Activated naive CD4-positive, alpha-beta T cell (primary cell): ENCODE measurements at places on chromosomes 7 and 10.
A peak's percentile ranks its signal among the peaks of the same experiment; 100 is the strongest.

GRCh38 chr7:36010656-36011587 is 142.1 kb upstream of the EEPD1 start:
- no peak for DNase-seq

DNA sequence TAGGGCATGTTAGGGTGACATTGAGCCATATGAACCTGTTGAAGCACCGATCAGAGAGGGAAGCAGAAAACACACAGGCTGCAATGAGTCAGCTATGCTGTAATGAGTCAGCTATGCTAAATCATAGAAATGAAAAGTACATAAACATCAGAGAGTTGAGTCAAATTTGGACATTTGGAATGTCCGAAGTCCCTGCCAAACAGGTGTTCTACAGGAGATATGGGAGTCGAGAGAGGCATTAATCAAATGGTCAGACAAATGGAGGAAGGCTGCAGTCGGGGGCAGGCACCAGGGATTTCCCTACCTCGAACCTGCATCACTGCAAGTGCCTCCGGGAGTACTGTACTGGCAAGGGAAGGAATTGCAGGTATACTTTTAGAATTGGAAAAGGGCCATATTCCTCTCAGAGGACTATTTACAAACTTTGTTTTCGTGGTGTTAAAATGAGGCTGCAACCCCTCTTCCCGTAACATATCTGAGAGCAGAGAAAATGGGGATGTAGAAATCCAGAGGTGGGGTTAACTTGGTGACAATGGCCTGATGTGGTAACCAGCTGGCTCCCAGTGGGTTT is 8.8 kb upstream of the ZC3HAV1 start:
- DNase-seq = no peak

GRCh38 chr7:5396542-5396941 is 27.1 kb downstream of the TNRC18 start:
- DNase-seq = no peak

GRCh38 chr10:79162022-79162421 is 93.3 kb downstream of the ZMIZ1 start:
- no peak for DNase-seq

- DNase-seq = no peak
These were observed 389.1 kb downstream of the PAXIP1 start for GRCh38 chr7:154613811-154614210.

- no peak for DNase-seq
These were observed 57.0 kb upstream of the NMT2 start for GRCh38 chr10:15225511-15225910.

DNA sequence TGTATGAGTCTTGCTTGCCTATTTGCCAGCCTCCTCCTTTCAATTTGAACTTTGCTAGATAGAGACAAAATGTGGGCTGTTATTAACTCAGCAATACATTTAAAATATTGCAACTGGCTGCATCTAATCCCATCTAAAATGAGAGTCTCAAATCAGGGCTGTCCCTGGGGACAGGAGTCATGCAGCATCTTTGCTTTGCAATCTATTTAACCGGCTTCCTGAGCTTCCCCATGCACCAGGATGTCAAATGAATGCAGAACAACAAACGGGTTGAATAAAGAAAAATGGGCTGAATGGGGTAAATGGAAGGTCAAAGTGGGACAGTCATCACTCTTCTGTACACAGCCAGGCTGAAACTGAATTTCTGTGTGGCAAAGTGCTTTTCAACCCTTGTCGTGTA is 89.2 kb downstream of the AOAH start:
- no peak for DNase-seq

GRCh38 chr7:83633516-83633915 is 15.4 kb downstream of the SEMA3E start:
- DNase-seq = no peak

GRCh38 chr10:112775381-112775780 is 174.7 kb upstream of the TCF7L2 start:
- DNase-seq = no peak

GRCh38 chr10:74887614-74888284 is 61.3 kb downstream of the KAT6B start:
- DNase-seq = no peak

- DNase-seq = no peak
These were observed 1174.3 kb downstream of the GATA3 start for GRCh38 chr10:9228771-9229170.

DNA sequence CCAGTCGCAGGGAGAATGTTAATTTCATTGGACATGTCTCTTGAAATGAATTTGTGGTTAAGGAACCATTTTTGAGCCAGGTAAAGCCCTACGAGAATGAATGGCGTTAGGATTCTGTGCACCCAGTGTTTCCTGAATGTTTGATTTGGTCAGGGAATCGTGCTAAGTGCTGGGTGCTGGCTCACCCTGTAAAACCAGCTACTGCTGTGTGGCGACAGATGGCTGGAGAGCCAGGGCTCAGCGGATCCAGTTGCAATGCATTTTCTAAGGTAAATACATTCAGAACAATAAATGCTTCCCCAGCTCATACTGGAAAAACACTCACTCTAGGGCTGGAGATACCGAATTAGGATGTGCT is 355.5 kb downstream of the GLRX3 start:
- DNase-seq = no peak

GRCh38 chr7:148723166-148723559 is 24.5 kb downstream of the CUL1 start:
- DNase-seq = no peak

DNA sequence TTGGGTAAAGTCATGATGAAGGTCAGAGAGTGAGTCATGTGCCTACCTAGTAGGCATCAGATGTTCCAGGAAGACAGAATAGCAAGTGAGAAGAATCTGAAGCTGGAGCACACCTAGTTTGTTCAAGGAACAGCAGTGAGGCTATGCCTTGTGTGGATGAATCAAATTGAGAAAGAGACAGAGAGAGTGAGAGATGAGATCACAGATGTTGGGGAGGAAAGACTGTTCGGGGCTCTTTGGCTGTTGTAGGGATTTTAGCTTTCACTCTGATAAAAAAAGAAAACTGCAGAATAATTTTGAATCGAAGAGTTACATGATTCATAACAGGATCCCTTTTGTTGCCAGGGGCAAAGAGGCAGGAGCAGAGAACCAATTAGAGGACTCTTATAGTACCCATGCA is 6.3 kb downstream of the LIPF start:
- no peak for DNase-seq

GRCh38 chr7:91088691-91089090 is 175.5 kb upstream of the FZD1 start:
- DNase-seq = no peak

GRCh38 chr10:110414548-110415309 is 83.0 kb upstream of the DUSP5 start:
- DNase-seq = peak; percentile 85

DNA sequence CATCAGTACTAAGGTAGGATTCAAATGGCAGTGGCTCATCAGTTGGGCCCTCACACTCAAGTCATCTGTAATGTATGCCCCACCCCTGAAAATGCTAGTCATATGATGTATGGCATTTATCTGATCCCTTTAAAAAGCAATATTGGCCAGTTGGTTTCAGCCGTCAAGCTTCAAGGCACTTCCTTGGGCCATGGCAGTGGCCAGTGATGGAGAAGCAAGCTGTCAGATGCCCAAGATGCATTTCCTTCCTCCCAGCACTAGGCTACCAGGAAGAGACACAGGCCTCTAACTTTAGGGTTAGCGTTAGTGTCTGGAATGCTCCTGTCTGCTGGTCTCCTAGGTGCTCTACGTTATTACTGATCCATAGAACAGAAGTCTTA is 64.1 kb downstream of the PIK3AP1 start:
- no peak for DNase-seq

DNA sequence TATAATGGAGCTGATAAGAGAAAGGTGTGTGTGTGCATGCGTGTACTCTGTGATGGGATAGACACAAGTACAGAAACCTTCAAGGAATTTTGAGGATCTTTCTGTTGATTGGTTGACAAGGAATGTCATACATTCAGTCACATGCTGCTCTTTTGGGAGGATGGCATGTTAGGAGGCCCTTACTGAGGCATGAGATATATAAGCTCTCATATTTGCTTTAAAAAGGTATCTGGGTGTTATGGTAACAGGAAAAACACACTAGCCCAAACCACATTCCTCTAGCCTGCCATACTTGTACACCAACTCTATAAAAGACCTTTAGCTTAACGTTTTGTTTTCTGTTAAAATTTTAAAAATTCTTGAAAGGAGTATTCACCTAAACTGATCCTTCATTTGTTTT is 72.5 kb upstream of the EGFR start:
- DNase-seq = no peak

- no peak for DNase-seq
These were observed 1.6 kb downstream of the TIAL1 start for GRCh38 chr10:119595134-119595675.

DNA sequence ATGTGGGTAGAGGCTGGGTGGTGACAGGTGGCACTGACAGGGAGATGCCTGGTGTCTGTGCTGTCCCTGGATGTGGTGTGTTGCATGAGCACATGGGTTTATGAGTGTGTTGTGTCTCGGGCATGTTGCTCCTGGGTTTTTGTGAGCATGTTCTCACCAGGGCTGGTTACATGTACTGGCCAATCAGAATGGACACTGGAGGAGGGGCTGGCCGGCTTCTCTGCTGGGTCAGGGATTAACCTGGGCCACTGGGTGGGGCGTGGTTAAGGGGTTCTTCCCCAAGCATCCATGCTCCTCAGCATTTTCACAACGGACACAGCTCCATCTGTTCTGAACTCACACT is 20.8 kb upstream of the VOPP1 start:
- no peak for DNase-seq

GRCh38 chr10:124259139-124259825 is 159.4 kb downstream of the OAT start:
- no peak for DNase-seq

- no peak for DNase-seq
These were observed 51.0 kb downstream of the FBXW4 start for GRCh38 chr10:101644002-101644401.

GRCh38 chr10:1134156-1134555 is 78.0 kb downstream of the WDR37 start:
- no peak for DNase-seq

GRCh38 chr7:132560825-132561529 is 15.3 kb downstream of the PLXNA4 start:
- no peak for DNase-seq

GRCh38 chr10:28113202-28113601 is 114.3 kb upstream of the ODAD2 start:
- no peak for DNase-seq

GRCh38 chr7:21550821-21551531 is 8.1 kb downstream of the DNAH11 start:
- no peak for DNase-seq

DNA sequence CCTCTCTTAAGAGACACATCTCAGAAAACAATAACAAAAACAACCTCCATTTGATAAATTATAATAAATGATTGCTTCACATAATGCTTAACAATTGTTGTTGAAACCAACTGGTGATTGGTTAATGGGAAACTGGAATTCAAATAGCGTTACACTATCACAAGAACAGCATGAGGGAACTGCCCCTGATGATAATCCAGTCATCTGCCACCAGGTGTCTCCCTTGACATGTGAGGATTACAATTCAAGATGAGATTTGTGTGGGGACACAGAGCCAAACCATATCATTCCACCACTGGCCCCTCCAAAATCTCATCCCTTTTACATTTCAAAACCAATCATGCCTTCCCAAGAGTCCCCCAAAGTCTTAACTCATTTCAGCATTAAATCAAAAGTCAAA is 375.9 kb downstream of the BMPER start:
- DNase-seq = no peak

DNA sequence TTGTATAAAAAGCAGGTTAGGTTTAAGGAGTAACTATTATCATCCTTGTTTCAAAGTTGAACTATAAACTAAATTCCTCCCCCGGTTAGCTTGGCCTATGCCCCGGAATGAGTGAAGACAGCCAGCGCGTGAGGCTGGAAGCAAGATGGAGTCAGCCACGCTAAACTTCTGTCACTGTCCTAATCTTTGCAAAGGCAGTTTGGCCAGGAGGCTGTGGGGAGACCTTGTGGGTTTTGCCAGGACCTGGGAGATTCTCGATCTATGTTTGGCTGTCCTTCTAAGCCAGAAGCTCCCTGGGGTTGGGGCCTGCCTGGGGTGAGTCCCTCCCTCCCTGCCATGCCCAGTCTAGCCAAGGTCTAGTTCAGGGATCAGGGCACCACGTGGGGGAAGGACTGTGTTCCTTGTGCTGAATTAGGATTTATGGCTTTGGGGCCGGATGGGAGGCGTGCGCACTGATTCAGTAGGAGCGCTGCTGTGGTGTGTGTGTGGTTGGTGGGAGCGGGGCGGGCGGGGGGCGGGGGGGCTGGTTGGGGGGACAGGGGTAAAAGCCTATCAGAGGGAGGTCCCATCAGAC is 871 bp upstream of the GTF2IRD1 start:
- DNase-seq = peak; percentile 29

DNA sequence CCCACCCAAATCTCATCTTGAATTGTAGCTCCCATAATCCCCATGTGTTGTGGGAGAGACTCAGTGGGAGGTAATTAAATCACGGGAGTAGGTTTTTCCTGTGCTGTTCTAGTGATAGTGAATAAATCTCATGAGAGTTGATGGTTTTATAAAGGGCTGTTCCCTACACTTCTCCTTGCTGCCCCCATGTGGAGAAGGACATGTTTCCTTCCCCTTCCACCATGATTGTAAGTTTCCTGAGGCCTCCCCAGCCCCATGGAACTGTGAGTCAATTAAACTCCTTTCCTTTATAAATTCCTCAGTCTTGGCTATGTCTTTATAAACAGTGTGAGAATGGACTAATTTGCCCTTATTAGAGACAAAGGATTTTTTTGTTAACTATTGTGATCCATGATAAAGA is 48.5 kb upstream of the MKX start:
- no peak for DNase-seq

DNA sequence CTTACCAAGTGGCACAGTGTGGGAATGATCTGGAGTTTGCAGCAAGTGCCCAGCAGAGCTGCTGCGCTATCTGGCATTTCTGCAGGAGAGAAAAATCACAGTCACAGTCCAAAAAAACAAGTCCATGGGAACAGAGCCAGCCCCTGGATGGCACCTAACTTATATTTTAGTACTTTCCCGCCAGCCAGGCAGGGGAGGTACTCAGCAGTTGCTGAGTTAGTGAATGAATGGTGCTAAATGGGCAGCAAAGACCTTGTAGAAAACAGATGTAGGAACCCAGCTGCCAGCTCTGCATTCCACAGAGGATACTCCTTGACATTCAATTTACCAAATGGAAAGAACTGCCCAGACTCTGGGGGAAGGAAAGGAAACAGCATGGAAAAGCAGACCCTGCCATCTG is 54.5 kb downstream of the GSDME start:
- no peak for DNase-seq

DNA sequence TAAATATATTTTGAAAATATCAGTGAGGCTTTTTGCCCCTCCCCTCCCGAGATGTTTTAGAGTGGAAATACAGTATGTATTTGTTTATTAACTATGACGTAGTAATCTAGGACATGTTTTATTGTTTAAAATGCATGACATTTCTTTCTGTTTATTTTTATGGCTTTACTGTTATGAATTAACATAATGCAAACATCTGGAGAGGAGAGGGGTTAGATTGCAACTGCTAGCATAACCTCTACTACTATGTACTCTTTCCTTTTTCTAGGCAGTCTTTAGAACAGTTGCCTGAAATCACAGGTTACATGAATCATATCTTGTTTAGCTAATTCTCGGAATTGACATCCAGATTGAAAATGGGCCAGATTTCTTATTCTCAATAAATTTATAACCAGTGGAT is 7.4 kb downstream of the BTAF1 start:
- no peak for DNase-seq

- no peak for DNase-seq
These were observed 201.5 kb downstream of the ADAM12 start for GRCh38 chr10:126186766-126187165.

- DNase-seq = no peak
These were observed 6.6 kb upstream of the ZNF853 start for GRCh38 chr7:6608794-6609193.

- DNase-seq = no peak
These were observed 18.7 kb upstream of the ZNF488 start for GRCh38 chr10:47402641-47403301.

GRCh38 chr7:123823898-123824753 is 20.8 kb upstream of the HYAL4 start:
- DNase-seq = no peak
